ENCODE measurements at places on chromosomes 16 and 17.

DNA sequence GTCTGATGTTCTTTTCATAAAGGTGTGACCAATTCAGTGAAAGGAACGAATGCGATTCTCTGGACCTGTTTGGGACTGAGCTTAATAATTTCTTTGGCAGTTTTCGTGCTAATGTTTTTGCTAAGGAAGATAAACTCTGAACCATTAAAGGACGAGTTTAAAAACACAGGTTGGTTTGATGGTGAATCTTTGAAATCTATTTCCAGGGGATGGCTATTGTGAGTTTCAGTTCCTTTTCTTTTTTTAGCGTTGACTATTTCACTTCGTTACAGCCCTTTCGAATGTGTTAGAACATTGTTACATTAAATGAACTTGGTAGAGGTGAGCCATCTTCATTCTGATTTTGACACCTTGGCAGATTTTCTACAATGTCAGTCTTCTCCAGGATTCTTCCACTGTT lies 1.2 kb downstream of the TNFRSF17 start:
- DNase-seq, result no peak

- DNase-seq, result no peak
These were observed 2.3 kb upstream of the ITGAE start for GRCh38 chr17:3803308-3803640.

GRCh38 chr17:42547698-42548069 lies 5.0 kb upstream of the HSD17B1 start:
- no peak for DNase-seq

DNA sequence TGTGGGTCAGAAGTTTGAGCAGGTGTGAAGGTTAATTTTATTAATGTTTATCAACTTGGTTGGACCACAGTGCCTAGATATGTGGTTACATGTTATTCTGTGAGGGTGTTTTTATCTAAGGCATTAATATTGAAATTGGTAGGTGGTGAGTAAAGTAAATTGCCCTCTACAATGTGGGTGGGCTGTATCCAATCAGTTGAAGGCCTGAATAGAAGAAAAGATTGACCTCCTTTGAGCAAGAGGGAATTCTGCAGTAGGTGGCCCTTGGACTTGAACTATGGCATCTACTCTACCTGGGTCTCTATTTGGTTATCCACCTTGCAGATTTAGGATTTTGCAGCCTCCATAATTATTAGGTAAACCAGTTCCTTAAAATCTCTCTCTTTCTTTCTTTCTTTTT lies 356.8 kb upstream of the EEF2KMT start:
- DNase-seq, result no peak

DNA sequence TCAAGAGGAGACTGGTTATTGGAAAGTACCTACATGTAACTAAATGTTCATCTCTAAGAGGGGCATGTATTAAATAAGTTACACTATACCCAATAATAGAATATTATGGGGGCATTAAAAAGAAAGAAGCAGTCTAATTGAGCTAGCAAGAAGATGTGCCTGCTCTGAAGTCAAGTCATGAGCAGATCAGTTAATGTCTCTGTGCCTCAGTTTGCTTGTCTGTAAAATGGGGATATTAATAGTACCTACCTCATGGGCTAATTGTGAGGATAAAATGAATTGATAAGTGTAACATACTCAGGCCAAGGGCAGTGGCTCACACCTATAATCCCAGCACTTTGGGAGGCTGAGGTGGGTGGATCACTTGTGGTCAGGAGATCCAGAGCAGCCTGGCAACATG lies 3.0 kb downstream of the CNGB1 start:
- DNase-seq, result no peak

GRCh38 chr16:66551788-66552285 lies 539 bp upstream of the CKLF start:
- DNase-seq, result no peak

DNA sequence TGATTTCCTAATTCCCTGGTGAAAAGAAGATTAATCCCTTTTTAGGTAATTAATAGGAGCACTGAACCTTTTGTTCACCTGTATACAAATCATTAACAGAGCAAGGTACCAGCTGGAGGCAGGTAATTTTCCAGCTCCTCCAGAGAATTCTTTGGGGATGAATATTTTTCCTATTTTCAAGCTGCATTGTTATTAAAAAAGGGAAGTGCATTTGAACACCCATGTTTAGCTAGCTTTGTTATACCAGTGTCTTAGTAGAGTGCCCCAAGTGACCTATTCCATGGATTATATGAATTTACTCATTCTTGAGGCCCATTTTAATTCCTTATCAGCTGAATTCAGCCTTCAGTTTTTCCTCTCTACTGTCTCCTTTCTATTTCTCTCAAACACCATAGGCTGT lies 73.2 kb upstream of the GOT2 start:
- DNase-seq, result no peak

- DNase-seq, result no peak
These were observed 29.8 kb upstream of the CCDC182 start for GRCh38 chr17:57774872-57775271.

DNA sequence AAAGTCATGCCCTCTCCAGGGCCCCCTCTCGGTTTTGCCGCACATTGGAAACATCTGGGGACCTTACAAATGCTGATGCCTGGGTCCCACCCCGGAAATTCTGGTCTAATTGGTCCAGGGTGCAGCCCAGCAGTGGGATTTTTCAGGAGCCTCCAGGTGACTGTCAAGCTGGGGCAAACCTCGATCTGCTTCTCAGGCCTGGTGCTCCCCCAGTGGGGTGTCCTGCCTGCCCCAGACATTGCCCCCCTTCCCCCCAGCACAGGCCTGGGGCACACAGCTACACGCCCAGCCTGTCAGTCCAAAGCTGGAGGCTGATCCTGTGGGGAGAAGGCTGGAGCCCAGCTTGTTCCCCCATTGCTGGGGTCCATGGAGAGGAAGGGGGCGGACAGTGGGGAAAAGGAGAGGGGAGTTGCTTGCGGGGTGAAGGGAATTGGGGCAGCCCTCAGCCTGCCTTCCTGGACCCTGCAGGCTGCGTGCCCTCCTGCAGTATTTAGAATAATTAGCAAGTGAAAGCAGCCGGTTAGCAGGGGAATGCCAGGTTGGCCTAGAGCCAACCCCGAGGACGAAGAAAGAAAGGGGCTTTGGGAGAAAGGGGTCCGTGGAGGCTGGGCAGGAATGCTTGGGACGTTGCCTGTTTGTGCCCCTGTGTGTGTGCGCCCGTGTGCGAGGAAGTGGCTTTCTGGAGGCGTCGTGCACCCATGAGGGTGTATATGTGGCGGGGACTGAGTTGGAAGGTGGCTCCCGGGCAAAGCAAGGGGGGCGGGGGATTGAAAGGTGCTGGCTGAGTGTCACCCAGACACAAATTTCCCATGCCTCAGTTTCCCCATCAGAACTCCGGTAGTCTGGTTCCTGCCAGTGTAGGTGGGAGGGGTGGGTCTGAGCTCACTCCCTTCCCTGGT lies 5.9 kb downstream of the FOXJ1 start:
- no peak for DNase-seq

- no peak for DNase-seq
These were observed 70.3 kb upstream of the NOL11 start for GRCh38 chr17:67647482-67647881.

- no peak for DNase-seq
These were observed 5.9 kb downstream of the CCL7 start for GRCh38 chr17:34275881-34276280.

- DNase-seq, result no peak
These were observed 303.3 kb downstream of the CEP112 start for GRCh38 chr17:65888649-65889048.

DNA sequence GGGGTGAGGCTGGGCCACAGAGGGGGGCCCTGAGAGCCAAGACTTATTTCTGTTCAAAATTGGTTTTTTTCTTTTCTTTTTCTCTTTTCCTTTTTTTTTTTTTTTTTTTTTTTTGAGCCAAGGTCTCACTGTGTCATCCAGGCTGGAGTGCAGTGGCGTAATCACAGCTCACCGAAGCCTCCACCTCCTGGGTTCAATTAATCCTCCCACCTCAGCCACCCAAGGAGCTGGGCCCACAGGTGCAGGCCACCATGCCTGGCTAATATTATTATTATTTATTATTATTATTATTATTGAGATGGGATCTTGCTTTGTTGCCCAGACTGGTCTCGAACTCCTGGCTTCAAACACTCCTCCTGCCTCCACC lies 17.5 kb upstream of the CACNA1H start:
- no peak for DNase-seq

DNA sequence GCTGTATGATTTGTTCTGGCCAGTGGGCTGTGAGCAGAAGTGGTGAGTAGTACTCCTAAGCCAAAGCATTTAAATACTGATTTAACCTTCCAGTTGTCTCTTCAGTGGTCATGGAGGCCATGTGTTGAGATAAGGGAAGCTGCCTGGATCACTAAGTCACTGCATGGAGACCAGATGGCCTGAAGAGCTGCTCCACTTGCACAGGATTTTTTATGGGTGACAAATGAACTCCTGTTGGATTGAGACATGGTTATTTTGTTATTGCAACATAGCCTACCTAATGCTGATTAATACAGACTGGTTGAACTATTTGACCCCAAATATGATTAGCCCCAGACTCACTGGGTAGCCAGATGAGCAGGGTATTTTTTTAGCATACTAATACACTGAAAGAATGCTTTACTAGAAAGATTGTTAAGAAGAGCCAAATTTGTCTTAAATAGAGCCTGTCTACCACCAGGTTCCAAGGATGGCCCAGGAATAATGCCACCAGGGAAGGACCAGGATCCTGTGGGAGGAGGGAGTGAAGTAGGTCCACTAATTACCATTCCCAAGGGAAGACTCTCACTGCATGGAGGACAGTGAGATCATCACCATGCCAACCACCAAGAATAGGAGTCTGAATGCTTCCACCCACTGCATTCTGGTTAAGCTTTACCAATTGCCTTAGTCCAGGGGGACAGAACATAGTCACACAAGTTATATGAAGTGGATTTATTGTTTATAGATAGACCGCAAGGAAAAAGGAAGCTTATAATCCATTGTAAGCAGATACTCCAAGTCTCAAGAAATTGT lies 187.4 kb upstream of the IRX6 start:
- DNase-seq, result no peak

GRCh38 chr17:34771891-34772290 lies 189.4 kb downstream of the CCT6B start:
- no peak for DNase-seq

DNA sequence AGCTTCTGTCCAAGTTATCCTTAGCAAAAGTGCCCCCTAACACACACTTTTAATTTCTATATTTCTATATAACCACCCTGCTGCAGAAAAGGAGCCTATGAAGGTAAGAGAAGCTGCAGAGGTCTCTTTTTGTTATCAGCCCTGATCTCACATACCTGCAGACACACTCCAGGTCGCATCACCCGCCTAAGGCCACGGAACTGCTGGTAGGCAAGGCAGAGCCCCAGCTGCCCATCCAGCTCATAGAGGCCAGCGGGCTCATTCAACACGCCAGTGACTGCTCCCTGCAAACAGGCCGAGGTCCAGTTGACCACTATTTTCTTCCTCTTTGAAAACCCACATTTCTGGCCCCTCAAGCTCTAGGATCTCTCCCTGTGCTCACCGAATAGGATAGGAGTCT lies 12.2 kb downstream of the CTC1 start:
- no peak for DNase-seq

GRCh38 chr16:54176376-54176901 lies 110.1 kb downstream of the IRX3 start:
- no peak for DNase-seq

DNA sequence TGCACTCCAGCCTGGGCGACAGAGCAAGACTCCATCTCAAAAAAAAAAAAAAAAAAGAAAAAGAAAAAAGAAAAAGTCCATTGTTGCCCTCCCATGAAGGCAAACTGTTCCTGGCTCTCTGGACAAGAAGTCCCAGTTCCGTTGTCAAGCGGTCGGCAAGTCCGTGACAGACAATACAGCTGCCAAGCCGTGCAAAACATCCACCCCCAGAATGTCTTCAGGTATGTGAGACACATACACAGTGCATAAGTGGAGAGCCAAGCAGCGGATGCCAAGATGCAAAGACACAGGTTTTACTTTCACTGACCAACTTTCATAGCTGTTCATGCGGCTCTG lies 33.6 kb upstream of the APPBP2 start:
- no peak for DNase-seq

GRCh38 chr17:58192612-58193011 lies at the start of gene EPX:
TSS of gene EPX (plus strand) at chr17:58192726. CDS start at chr17:58192847, 121 bp downstream.
- DNase-seq, result no peak
